ENCODE measurements at places on chromosomes 3 and 15.

GRCh38 chr3:166864473-166865467 lies 515.3 kb downstream of the ZBBX start:
- no peak for DNase-seq

DNA sequence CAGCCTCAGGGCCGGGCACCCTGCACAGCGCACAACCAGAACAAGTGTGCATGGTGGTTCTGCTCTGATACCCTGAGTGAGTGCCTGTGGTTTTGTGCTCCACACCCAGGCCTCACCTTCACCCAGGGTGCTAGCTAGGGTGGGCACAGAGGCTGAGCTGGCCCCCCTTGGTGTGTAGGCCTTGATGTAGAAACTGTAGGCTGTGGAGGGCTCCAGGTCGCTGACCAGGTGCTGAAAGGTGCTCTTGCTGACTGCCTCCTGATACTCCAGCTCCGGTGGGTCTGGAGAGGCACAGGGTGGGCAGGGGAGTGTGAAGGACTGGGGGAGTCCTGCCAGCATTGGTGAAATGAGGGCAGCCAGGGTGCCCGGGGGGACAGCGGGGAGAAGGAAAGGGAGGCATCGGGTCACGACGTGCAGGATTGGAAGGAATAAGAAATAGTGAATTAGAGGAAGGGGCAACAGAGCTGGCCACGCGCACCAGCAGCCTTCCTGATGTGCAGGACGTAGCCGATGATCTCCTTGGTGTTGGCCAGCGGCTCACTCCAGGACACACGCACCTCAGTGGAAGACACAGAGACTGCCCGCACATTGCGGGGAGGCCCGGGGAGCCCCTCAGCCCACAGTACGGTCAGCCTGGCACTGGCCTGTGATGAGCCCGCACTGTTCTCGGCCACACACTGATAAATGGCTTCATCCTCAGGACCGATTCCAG lies 26.6 kb downstream of the RNU5B-1 start:
- DNase-seq, result no peak

- DNase-seq, result no peak
These were observed 116.1 kb upstream of the KLHL25 start for GRCh38 chr15:85910834-85911233.

GRCh38 chr3:175212896-175213295 lies 353.8 kb downstream of the NAALADL2 start:
- DNase-seq, result no peak

DNA sequence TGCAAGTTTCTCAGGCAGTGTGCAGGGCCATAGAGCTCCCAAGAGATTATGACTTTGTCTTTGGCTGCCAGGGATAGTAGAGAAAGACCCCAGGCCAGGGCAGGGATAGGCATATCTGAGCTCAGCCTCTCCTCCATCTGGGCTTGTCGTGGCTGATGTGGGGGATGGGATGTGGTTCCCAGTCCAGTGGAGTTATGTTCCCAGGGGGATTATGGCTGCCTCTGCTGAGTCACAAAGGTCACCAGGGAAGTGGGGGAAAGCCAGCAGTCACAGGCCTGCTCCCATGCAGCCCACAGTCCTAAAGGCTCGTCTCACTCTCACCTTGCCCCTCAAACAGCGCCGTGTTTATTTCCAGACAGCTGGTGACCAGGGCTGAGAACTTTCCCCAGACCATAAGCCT lies 354.9 kb downstream of the SI start:
- DNase-seq, result no peak

DNA sequence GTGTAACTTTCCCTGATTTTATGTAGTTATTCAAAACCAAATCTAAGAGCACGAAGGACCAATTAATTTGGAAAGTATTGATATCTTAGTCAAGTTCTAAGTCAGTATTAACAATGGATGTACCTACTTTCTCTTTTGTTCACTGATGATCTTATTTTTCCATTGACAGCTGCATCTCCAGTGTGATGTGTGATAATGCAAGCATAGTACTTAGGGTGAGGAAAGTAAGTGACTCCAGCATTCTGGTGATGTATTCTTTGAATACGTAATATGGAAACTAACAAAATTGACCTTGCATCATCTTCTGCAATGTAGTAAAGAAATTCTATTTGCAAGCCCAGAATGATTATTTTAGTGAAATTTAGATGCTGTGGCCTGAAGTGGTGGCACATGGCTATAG lies 22.4 kb downstream of the FBXW12 start:
- no peak for DNase-seq

GRCh38 chr3:14761121-14761672 lies 57.6 kb upstream of the FGD5 start:
- DNase-seq, result no peak

DNA sequence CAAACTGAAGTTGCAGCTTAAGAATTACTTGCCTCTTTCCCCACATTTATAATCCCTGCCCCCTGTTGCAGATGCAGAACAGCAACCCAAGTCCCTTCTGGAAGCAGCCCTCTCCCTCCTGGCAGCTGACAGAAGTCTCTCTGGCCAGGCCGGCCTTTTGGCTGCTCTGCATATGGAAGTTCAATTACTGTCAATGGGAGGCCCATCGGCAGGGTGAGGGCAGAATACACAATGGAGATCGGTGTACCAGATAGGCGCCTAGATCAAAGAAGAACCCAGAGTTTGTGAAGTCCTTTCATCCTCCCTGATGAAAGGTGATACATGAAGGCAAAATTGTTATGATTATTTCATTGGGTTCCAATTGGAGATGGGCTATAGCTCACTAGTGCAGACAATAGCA lies 327.9 kb upstream of the CTNNB1 start:
- DNase-seq, result no peak

- no peak for DNase-seq
These were observed 214.2 kb upstream of the MRPL3 start for GRCh38 chr3:131716943-131717342.

- DNase-seq, result no peak
These were observed 20.1 kb downstream of the DUSP7 start for GRCh38 chr3:52036222-52036694.

DNA sequence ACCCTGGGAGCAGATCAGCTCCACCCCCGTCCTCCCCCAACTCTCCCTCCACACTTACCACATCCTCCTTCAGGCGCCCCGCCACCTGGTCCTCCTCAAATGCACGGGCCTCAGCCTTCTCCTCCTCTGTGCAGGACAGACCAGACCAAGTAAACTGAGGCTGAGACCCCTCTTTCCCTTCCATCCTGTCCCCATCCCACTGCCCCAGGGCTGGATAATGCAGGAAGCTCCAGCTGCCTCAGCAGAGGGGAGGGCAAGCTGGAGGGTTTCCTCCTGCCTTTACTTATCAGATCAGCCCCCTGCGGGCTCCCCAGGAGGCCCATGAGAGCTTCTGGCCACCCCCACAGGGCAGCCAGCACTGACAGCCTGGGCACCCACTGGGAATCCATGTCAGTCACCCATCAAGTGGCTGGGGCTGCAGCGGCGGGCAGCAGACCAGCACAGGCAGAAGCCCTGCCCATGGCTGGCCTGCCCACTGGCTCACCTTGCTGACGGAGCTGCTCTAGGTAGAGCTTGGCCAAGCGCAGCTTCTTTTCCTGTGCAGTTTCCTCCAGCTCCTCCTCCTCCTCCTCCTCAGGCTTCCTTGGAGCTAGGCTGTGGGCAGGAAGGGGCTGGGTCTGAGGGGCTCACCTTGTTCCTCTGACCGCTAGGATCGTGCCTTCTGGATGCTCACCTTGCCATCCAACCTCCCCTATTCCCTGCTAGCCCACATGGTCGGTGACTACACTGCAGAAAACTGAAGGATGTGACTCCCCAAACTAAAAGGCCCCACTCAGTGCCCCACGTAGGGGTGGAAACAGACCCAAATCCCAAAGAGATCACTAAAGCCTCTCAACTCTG lies 3.9 kb downstream of the RRP9 start:
- DNase-seq, result no peak

GRCh38 chr3:159137949-159138348 lies 336.1 kb downstream of the MFSD1 start:
- no peak for DNase-seq

DNA sequence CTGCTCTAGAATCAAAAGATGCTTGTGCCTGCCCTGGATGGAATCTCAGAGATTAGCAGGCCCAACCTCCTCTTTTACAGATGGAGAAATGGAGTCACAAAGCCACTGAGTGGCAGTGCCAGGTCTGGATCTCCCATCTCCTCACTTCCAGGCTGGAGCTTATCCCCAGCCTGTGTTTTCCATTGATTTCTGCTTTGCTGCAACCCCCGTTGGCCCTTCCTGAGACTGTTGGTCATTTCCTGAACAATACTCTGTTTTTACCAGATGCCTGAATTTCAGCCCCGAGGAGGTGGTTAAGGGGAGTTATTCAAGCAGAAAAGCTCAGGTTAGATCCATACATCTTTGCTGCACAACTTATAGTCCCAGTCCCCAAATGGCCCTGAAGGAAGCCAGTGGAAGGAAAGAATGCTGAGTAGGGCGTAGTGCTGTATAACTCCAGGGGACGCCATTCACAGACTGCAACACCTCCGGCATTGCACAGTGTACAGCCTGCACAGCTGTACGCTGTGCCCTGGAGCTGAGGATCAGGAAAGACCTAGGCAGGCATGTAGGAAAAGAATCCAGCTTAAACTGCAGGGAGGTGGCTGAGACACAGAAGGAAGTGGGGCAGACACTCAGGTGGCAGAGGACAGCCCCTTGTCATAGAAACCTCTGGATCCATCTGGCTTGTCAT lies 77.5 kb downstream of the RPLP1 start:
- no peak for DNase-seq

- DNase-seq, result no peak
These were observed 23.8 kb downstream of the SEMA6D start for GRCh38 chr15:47741082-47741481.

GRCh38 chr15:26879706-26880105 lies 12.8 kb downstream of the GABRA5 start:
- DNase-seq, result no peak

- no peak for DNase-seq
These were observed 625.8 kb downstream of the TAFA4 start for GRCh38 chr3:68306571-68306970.

- peak; percentile 62 for DNase-seq
These were observed 7.2 kb upstream of the DYNC1LI1 start for GRCh38 chr3:32577581-32578556.

- DNase-seq, result peak; percentile 2
These were observed 159.7 kb downstream of the POLR2M start for GRCh38 chr15:57866149-57866736.

GRCh38 chr15:43948691-43949325 lies 122.0 kb downstream of the WDR76 start:
- peak; percentile 79 for DNase-seq

DNA sequence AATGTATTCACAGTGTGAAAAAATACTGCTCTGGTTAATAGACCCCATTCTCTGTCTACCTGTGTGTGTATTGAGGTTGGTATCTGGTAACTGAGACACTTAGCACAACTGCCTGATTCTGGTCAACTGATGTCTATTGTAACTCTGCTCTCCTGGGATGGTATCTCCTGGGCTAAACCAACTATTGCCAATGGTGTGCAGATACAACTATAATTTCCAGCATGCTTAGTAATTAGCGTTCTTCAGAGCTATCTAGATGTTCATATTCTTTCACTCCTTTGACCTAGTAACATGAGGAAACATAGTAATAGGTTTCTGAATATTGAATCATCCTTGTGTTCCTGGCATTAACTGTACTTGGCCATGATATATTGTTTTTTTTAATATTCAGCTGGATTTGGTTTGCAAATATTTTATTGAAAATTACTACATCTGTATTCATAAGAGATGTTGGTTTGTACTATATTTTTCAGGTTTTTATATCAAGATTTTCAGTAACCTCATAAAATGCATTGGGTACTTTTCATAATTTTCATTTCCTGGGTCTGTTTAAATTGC lies 16.8 kb downstream of the ADAMTSL3 start:
- no peak for DNase-seq

- no peak for DNase-seq
These were observed 61.8 kb downstream of the ZBTB20 start for GRCh38 chr3:115085197-115085865.

GRCh38 chr3:53820756-53821580 lies 25.3 kb downstream of the CHDH start:
- no peak for DNase-seq

DNA sequence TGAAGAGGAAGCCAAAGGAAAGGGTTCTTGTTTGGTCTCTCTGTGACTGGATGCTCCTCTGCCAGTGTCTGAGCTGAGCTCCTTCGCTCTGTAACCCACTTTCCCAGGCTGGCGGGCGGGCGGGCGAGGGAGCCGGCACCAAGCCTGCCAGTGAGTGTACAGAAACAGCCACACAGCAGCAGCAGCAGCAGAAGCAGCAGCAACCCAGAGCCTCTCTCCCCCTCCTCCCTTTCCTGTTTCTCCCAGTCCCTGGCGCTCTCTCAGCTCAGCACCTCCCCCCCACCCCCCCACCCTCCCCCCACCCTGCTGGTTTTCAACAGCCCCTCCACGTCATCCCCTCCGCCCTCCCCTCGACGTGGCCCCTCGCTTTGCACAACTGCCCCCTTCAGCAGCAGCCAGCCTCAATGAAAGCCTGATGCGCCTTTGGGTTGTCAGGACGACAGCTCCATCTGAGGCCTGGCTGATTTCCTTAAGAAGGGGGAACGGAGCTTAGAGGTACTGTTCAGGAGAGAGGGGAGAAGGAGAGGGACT lies at the start of gene LSAMP:
Gene LSAMP (minus strand): TSS at position 177 of the 531 bp plus-strand sequence.
- no peak for DNase-seq

GRCh38 chr3:177283983-177284382 lies 86.7 kb upstream of the TBL1XR1 start:
- DNase-seq, result no peak

GRCh38 chr3:2236203-2236602 lies 137.5 kb downstream of the CNTN4 start:
- no peak for DNase-seq

GRCh38 chr3:53833053-53833645 lies 13.1 kb downstream of the CHDH start:
- no peak for DNase-seq

- no peak for DNase-seq
These were observed 728.3 kb upstream of the SGO1 start for GRCh38 chr3:20914310-20914709.

- no peak for DNase-seq
These were observed 26.4 kb downstream of the GRIP2 start for GRCh38 chr3:14513566-14514322.

- DNase-seq, result no peak
These were observed 104.0 kb upstream of the SMAD3 start for GRCh38 chr15:66961407-66961884.

DNA sequence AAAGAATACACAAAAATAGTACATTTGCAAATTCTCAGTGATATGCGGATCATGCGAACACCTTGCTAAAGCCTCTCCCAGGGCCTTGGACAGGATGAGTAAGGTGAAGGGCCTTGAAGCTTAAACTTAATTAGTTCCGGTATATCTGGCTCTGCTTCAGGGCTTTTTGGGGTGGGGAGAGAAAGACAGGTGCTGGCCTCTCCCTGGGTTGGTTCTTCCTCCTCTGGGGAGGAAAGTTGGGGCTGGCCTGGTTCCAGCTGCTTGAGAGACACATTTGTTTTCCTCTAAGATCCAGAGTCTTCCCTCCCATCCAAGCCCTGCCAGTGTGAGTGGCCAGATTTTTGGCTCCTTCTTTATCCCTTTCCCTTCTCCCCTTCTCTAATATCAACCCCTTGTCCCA lies 64.7 kb upstream of the EPHB3 start:
- no peak for DNase-seq

DNA sequence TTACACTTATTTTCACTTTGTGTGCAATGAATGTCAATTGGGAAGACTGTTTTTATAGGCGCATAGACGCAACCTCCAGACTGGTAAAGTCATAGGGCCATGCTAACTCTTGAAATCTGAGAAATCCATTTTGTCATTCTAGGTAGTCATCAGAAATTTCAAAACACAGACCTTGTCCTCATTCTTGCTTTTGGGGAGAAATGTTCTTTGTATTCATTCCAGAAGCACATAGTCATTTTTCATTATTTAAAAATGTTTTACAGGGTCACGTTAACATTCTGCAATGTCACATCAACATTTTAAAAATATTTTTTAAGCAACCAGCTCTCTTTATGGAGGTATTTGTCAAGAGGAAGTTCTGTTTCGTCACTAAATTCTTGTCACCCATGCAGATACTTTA lies 898.4 kb downstream of the PDCD6IP start:
- DNase-seq, result no peak

Data from GM12864 (cell line).